ENCODE measurements at places on chromosomes 1 and 21.

DNA sequence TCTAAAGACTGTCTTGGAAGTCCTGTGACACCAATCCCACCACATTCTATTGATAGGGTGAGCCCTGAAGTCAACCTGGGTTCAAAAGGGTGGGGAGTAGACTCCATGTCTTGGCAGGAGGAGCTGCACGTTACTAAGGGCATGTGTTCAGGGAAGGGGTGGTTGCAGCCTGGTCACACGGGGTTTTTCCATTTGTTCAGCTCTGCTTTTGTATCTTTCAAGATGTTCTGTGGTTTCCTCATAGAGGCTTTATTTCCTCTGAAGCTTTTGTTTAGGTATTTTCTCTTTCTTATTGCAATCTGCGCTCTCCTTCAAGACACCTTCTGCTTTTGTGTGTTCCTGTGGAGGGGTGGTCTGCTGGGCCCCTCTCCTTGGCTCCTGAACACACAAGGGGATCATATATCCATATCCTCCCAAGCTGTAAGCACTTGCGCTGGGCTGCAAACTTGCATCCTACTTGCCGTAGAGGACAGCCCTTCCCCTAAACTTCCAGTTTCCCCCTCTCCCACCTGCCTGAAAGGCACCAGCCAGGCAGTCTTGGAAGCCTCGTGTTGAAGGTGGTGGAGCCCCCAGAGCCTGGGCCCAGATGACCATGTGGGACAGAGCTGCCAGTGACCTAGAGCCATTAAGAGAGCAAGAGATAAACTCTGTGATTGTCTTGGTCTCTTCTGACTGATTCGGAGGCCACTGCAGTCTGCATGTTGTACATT lies 62.5 kb upstream of the TRAPPC10 start:
- no peak for DNase-seq

DNA sequence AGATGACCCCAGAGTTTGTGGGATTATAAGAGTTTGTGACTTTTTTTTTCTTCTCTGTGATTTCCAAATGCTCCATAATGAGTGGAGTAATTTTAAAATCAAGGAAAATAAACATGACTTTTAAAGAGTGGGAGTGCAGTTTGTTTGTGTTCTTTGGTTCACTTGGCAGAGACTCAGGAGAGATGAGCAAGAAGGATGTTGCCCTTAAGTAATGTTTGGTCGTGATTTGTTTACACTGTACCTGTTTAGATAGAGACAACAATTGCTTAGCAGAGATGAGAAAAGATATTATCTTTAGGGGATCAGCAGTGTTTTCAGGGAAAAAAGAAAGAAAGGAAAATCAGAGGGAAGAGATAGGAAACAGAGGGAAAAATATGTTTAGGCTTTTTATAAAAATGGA lies 170.8 kb downstream of the ADSS2 start:
- no peak for DNase-seq

DNA sequence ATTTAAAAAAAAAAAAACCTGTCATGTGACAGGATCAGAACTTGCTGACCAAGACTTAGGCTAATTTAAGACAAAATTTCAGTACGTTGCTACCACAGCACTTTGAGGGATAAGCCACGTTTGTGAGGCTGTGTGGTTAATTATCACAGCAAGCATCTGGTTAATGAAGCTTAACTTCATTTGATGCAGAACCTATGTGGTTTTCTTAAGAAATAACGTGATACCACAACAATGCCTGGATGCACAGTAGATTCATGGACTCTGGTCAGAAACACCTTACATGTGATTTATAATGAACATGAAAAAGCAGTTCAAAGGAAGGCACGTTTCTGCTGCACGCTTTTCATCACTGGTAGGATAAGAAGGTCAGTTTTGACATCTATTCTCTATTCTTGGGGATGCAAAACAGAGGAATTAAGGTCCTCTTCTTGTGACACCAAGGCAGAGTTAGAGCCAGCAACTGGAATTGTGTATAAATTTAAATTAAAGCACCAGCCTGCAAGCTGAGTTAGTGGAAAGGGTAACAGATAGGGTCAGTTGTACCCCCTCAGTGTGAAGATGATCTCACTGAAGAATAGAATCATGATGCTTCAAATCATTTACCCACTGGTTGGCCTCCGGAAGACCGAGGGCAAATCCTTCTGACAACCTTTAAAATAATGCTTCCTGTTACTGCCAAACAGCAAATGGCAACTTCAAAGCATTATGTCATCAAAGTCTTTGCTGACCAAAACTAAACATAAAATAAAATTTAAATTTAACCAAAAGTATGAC lies 6.0 kb upstream of the KRTAP8-1 start:
- DNase-seq = no peak

GRCh38 chr1:47578026-47578720 lies 140.3 kb downstream of the FOXD2 start:
- DNase-seq = no peak

DNA sequence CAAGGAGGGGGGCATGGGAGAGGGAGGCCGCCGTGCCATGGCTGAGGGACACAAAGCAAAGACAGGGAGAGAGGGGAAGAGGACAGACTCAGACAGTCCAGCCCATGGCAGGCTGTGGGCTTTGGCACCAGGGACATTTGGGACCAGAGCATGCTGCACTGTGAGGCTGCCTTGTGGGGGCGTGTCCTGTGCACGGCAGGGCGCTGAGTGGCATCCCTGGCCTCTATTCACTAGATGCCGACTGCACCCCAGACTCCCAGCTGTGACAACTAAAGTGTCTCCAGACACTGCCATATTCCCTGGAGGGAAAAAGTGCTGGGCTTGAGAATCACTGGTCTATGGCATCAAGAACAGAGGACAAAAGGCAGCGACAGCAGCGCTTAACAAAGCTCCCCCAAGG lies 18.6 kb upstream of the PRDM15 start:
- no peak for DNase-seq

DNA sequence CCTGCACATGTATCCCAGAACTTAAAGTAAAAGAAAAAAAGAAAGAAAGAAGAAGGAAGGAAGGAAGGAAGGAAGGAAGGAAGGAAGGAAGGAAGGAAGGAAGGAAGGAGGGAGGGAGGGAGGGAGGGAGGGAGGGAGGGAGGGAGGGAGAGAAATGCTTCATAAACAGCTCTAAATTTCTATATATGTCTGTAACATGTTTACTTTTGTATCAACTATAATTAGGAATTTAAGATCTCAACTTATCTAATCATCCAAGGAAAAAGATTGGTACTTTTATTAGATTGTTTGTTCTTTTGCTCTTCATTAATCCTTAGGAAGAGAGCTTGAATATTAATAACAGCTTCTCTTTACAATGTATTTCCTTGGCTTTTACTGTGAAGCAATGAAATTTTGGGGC lies 195.4 kb upstream of the PRMT6 start:
- DNase-seq = no peak

GRCh38 chr1:24382165-24382577 lies 31.4 kb downstream of the STPG1 start:
- no peak for DNase-seq

DNA sequence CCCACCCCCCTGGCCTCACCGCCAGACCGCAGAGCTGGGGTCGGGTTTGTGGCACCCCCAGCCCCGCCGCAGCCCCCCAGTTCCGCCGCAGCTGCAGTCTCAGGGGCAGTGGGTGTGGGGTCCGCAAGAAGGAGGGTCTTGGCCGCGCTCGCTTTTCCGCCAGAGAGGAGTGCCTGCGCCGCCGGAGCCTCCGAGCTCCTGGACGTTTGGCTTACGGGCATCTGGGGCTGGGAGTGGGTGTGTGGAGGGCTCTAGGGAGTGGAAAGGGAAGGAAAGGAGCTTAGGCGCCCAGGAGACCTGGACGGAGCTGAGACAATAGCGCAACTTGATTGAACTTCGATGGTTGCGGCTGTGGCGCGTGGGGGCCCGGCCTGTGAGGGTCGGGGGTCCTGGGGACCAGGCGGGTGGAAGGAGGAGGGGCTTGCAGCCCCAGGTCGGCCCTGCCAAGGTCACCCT lies 88.8 kb upstream of the IPO9 start:
- no peak for DNase-seq

DNA sequence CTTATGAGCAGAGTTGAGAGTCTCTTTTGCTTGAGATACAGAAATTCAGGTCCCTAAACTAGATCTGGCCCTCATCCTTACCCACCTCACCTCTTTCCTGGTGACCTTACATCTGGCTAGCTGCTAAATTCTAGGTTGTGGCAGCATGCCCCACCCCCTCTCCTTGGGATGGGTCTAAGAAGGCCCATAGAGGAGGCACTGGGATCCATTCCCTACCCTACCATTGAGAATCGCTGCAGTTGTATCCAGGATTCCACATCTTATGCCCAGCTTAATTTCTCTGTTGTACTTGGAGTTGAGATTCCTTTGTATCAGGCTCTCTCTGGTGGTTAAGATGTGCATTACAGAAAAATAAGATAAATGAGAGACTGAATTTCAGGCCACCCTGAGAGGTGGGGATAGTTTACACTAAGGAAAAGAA lies 9.5 kb upstream of the TMEM39B start:
- DNase-seq = no peak

DNA sequence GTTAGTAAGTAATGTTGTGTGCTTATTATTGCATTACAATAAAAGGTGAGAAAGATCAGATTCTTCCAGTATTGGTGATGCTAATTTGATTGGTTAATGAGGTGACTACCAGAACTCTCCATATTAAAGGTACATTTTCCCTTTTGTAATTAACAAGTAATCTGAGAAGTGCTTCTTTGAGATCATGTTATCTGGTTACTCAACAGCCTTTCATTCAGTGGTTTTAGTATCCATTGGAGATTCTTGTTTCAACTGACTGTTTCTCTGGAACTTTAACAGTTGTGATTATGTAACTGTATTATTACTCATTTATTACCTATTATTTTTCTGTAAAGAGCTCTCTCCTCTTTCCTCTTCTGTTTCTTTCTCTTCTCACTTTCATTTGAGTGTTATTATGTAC lies 86.7 kb downstream of the PEX14 start:
- DNase-seq = no peak

DNA sequence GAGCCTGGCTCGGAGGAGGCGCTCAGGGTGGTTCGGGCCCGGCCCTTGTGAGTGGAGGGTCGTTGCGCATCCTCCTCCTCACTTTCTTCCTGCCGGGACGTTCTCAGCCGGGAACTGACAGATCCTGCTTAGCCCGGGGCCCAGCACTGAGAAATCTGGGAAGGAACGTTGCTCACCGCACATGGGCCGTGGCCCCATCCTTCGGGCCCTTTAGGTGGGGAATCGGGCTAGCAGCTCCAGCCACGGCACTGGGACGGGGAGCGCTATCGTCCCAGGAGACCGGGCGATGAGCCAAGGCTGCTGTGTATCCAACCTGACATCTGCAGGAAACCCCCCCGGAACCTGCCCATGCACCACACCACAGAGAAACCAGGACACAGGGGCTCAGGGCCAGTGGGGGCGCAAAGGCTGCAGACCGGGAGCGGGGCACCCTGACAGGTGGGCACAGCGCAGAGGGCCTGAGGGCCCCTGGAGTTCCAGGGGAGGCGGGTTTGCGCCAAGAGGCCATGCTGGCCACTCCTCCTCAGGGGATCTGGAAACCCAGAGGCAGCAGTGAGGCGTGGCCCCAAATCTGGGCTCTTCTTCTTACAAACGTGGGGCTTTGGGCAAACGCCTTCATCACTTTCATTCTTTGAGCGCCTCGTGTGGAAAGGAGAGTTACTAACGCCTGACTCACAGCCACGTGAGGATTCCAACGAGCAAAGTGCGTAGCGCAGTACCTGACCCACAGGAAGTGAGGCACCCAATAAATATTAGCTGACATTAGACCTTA lies at the start of gene SH2D5:
SH2D5 (minus strand) TSS at position 116 of the 772 bp plus-strand sequence. CDS start 4,659 bp downstream, outside the sequence.
- peak; percentile 69 for DNase-seq

GRCh38 chr1:61202854-61203598 lies 120.7 kb downstream of the NFIA start:
- no peak for DNase-seq

- no peak for DNase-seq
These were observed 527.8 kb downstream of the MATN1 start for GRCh38 chr1:30195424-30196134.
